ENCODE measurements at places on chromosomes 2 and 18.

DNA sequence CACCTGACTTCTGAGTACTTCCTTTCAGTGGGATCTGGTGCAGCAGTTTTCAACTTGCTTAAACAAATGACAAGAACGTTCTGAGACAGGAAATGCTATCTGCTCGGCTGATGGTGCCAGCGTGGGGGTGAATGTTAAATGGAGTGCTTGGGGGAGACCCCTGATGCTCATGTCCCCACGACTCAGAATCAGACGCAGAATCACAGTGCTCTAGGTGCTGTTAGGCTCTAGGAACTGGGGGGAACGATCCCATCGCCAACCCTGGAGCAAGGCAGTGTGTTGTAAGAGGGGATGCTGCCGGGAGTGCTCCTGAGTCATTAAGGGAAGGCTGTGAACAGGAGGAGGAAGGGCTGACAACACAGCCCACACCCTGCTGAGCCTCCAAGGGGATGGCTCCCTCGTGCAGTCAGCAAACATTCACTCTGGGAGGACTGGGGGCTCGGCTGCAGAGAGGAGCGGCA lies 34.1 kb upstream of the KCNF1 start:
- no peak for DNase-seq

- DNase-seq: no peak
Observed at GRCh38 chr18:37567061-37567993, 1.7 kb upstream of the CELF4 start.

DNA sequence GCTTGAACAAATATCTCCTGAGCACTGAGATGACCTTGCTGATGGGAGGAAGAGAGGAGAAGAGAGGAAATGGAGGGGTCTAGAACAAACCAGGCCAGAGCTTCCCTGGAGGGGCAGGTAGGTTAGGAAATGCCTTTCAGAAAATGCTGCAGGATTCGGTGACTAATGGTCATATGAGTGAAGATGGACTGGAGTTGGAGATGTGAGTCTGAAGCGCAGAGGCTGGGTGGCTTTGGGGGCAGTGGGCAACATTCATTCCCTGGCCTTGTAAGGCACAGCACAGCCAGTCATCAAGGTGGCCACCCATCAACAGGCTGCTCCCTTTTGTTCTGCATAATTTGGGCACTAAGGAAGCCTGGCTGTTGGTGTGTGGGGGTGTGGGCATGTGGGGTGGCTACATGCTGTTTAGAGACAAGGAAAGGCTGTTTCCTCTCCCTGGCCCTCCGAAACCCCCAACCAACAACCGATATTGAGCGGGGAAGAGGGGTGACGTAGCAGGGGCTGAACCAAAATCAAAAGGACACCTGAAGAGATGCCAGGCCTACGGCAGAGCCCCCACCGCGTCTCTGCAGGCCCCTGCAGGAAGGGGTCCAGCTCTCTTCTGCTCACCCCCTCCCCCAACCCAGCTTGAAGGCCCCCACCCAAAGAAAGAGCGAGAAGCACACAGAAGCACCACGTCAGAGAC lies 1.5 kb downstream of the SLC30A3 start:
- no peak for DNase-seq

DNA sequence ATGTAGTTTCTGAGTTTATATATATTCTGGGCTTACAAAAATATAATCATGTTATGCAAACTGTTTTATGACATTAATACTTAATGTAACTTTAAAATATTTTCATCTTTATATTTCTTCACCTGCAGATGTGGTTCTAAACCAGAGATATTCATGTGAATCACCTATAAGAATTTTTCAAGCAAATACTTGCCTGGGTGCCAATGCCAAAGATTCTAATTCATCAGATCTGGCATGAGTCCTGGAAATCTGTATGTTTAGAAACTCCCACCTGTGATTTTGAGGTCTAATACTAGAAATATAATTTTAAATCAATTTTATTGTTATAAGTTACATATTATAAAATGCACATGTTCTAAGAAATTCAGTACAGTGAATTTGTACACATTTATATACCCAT lies 19.9 kb upstream of the DNAH6 start:
- DNase-seq: no peak

DNA sequence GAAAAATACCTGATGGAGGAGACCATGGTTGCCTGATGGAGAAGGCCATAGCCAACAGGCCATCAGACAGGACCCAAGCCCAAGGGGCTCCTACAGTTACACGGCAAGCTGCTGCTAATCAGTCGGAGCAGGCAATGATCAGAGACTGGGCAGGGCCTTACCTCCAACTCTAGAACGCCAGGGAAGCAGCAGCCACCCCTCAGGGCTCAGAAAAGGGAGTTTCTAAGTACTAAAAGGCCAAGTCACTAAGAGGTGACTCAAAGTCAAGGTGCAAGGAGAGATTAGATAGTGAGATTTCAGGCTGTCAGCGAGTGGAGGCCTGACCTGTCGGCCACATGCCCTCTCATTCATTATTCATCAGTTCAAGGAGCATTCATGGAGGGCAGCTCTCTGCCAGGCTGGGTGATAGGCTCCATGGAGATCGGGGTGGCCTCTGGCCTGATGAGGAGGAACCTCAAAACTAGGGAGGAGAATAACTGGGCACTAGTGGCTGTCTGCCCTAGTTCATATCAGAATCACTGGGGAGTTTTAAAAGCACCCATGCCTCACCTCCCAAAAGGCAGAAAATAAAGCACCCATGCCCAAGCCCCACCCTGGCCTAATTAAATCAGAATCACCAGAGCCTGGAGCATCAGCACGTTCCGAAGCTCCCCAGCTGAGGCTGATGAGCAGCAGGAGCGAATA lies 3.6 kb downstream of the VIL1 start:
- no peak for DNase-seq

DNA sequence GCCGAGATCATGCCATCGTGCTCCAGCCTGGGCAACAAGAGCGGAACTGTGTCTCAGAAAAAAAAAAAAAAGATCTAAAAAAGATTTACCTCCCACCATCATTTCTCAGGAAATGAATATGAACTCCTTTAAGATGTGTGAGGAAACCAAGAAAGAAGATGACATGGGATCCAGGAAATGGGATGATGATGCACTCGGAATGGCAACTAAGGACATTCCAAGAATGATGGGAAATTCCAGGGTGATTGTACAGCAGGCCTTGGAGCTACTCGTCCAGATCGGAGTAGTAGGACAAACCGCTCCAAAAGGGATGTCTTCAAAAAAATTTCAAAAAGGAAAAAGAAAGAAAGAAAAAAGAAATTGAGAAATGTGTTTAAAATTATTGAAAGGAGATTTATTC lies 84.9 kb upstream of the PMAIP1 start:
- DNase-seq: no peak

DNA sequence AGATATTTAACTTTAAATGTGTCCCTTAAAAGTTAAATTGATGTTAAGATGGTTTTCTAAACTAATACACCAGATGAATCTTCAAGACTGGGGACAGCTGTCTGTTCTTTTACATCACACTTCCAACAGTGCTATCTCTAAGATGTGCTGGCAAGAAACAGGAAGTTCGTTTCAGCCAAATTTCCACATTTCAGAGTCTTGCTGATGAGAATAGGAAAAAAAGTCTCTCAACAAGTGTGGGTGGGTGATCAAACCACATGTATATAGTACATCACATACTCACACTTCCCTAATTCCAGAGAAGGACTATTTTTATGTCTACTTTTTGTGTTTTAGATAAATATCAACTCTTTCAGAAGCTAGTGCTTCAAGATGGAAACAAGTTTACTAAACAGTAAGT lies 1712.8 kb upstream of the TMEFF2 start:
- no peak for DNase-seq

GRCh38 chr18:77061946-77062517 lies 70.6 kb downstream of the MBP start:
- no peak for DNase-seq

GRCh38 chr2:235634435-235635158 lies 140.8 kb downstream of the AGAP1 start:
- DNase-seq: no peak

DNA sequence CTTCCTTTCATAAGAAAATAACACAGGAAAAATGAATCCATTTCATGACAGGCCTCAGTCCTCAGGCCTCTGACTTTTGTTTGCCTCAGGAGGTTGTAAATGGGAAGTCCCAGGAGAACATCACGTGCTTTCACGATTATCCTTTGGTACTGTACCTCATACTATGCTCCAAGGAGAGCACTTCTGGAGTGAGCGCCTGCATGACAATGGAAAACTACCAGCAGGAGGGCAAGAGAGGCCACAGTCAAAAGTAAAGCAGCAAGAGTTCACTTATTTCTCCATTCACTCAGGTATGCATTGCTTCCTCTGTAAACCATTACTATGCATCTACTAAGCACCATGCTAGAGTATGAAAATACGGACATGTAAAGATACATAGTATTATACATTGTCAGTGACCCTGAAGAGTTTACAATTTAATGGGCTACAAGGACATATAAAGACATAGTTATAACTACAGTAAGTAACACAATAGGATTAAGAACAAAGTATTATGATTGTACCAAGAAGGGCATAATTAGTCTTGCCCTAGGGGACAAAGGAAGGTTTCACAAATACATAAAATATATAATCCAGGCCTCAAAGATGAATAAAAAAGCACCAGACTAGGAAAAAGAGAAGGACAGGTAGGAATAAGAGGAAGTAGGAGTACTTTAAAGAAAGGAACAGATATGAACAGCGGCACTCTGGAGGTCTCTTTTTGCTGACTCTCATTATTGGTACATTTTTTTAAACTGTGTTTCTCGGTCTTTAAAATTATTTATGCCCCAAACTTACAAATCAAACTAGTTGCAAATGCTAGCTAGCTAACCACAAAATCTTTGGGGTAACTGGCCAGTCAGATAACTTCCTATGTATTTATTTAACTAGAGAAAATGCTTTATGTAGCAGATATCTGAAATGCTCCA lies 806.7 kb downstream of the NRXN1 start:
- no peak for DNase-seq

DNA sequence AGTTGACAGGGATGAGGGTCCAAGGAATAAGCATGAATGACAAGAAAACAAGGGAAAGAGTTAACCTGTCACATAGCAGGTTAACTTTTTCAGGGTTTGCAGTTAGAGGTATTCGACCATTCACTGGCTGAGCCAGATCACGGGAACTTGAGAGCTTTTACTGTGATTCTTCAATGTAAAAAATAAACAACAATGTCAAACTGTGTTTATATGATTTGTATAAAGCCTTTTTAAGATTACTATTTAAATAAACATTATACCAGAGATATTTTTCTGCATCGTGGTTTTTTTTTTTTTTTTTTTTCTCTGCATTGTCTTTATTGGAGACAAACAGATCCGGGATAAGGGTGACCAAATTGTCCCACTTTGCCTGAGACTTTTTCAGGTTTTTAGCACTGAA lies 115.6 kb downstream of the NRP2 start:
- DNase-seq: no peak

DNA sequence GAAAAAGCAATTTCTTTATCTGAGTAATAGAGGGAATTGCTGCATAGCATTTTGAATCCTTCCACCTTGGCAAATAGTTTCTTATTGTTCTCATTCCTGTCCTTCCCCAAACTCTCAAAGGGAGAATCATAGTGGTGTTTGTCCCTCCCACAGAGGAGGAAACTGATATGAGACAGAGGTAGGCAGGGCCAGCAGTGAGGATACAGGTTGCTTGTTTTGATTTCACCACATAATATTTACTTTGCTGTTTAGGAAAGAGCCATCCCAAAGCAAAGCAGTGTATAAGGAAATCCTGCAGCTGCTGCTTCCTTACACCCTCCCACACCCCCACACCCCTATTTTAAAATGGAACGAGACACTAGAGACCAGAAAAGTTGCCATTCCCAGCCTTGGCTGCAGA lies 195.3 kb downstream of the SETBP1 start:
- DNase-seq: no peak

DNA sequence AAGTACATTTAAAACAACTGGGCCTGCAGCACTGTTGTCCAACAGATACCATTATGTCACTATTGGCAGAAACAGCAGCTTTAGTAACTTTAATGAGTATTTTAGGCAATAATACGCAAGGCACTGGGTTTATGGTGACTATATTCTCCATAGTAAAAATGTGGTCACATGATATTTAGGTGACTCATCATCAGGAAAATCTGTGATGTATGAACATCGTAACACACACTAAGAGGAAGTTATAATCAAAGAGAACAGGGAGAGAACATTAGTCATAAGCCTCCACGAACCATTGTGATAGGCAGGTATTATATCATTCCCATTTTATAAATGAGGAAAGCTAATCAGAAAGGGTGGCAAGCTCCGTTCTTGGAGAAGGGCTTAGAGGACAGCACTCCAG lies 36.9 kb downstream of the RAPH1 start:
- peak; percentile 34 for DNase-seq

- peak; percentile 34 for DNase-seq
Observed at GRCh38 chr18:23779696-23780303, 90.5 kb downstream of the LAMA3 start.

DNA sequence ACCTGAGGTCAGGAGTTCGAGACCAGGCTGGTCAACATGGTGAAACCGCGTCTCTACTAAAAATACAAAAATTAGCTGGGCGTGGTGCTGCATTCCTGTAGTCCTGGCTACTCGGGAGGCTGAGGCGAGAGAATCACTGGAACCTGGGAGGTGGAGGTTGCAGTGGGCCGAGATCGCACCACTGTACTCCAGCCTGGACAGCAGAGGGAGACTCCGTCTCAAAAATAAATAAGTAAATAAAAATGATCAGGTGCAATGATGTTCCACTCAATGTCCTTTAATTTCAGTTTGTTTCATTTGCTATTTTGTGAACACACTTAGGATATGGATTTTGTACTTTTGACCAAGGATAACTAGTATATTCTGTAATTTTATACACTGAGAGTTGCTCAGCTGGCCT lies 9.3 kb downstream of the HADHA start:
- no peak for DNase-seq

GRCh38 chr2:47058003-47058931 lies 96.8 kb downstream of the STPG4 start:
- no peak for DNase-seq

DNA sequence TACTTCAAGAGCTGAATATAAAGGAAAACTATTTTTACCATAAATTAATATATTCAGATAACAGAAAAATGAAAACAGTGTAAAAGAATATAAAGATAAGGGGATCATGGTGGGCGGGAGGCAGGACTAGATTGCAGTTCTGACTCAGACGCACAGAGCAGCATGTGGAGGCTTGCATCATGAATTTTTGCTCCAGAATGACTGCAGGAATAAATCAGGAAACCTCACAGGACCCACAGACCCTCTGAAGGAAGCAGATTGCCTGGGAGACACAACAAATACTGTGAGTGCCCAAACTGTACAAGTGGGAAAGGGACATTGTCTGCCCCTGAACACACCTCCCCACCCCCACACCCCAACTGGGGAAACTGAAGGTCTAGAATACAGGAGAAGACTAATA lies 19.2 kb upstream of the SIGLEC15 start:
- no peak for DNase-seq

GRCh38 chr2:146457221-146457620 lies 1387.6 kb upstream of the ACVR2A start:
- no peak for DNase-seq

- no peak for DNase-seq
Observed at GRCh38 chr18:9337873-9338272, 3.3 kb downstream of the TWSG1 start.

- no peak for DNase-seq
Observed at GRCh38 chr2:9057939-9058761, 54.7 kb upstream of the MBOAT2 start.

GRCh38 chr2:25173719-25174118 lies 5.3 kb upstream of the POMC start:
- no peak for DNase-seq

- DNase-seq: no peak
Observed at GRCh38 chr2:205471776-205472175, 210.5 kb upstream of the NRP2 start.

Measured in NCI-H2227 treated with DMSO at 0.1 percent for 48 hours (cell line).